ENCODE measurements at places on chromosomes 16 and 17.

- DNase-seq, result no peak
These were observed 112.0 kb downstream of the LITAF start for GRCh38 chr16:11474617-11475291.

- no peak for DNase-seq
These were observed 4.3 kb upstream of the PIMREG start for GRCh38 chr17:6439951-6440350.

DNA sequence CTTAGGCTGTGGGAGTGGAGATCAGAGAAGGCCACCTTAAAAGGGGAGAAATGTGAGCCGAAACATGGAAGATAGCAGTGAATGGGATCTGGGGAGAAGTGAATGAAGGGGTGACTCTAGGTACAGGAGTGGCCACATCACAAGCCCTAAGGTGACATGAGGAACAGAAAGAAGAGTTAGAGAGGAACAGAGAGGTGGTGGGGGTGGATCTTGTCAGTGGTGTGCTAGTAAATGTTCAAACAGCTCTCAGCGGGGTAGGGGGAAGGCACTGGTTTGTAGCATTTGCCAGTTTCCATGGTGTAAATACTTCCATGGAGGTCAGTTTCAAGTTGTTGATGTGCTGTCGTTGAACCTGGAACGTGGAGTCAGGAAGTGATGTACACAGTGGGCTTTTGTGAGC is 90.8 kb downstream of the SDR42E1 start:
- no peak for DNase-seq

DNA sequence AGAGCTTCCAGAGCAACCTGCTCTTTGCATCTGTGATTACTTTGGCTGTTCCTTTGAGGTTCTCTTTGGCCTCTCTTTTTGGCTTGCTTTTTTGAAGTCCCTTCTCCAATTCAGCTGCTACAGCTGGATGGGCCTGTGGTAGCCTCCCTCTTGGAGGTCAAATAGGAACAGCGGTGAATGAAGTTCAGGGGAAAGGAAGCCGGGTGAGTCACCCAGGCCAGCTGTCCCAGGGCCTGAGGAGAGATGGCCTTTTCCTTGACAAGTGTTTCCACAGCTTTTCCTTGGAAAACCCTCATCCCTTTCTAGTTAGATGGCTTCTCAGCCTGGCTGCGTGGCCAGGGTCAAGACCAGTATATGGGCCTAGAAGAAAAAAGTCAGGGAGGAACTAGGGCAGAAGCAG is 103.1 kb downstream of the STX8 start:
- DNase-seq, result no peak

DNA sequence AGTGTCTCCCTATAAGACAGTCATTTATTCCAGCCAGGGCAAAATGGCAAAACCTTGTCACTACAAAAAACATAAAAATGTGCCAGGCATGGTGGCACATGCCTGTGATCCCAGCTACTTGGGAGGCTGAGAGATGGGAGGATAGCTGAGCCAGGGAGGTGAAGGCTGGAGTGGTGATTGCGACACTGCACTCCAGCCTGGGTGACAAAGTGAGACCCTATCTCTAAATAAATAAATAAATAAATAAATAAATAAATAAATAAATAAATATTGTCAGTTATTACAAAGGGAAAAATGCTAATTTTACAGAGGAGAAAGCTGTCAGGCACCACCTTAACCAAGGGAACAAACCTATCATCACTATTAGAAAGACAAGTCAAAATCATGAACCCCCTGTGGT is 75.5 kb downstream of the STH start:
- no peak for DNase-seq

DNA sequence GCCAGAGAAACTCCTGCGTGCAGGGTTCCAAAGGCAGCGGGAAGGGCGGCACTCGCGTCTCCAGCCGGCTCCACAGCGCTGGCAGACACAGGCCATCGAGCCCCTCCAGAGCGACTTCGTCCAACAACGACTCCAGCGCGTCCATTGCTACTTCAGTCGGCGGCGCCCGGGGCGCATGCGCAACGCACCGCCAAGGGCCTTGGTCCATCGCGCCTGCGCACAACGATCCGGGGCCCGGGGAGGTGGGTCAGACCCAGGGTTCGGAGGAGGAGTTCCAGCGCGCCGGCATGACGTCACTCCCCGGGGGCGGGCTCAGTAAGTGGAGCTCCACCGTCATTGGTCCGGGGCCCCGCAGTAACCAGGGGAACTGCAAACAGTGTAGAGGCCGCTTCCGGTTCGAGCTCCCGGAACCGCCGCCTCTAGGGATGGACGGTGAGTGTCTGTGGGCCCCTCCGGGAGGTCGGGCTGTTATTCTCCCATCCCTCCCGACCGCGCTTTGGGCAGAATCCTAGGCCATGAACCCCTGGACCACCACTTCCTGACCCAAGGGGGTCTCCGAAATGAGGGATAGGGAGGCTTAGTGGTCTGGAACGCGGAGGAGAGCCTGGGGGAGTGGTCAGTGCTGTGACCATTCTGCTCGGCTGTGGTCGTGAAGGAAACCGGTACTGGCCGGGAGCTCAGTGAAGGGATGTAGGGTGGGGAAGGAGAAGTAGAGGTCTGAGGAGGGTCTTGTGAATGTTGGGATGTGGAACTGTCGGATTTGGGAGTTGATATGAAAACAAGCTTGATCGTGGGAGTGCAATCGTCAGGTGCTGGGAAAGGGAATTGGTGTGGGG is at the start of the genes GTF3C1 and KATNIP:
Gene GTF3C1, minus strand, starts transcription at position 168 of the 836 bp plus-strand sequence. Its CDS starts 23 bp downstream, at position 145.
Gene KATNIP, plus strand, starts transcription at position 399 of the 836 bp plus-strand sequence. Its CDS starts 27 bp downstream, at position 426.
- peak; percentile 99 for DNase-seq
